ENCODE measurements at places on chromosomes 16 and 17.
A peak's percentile ranks its signal among the peaks of the same experiment; 100 is the strongest.

GRCh38 chr17:81094509-81095382, 59.8 kb downstream of the BAIAP2 start:
- peak; percentile 55 for DNase-seq

- no peak for DNase-seq
These were observed 80.7 kb downstream of the USP32 start for GRCh38 chr17:60311186-60311585.

- no peak for DNase-seq
These were observed 215.1 kb downstream of the PRKCA start for GRCh38 chr17:66517336-66518009.

DNA sequence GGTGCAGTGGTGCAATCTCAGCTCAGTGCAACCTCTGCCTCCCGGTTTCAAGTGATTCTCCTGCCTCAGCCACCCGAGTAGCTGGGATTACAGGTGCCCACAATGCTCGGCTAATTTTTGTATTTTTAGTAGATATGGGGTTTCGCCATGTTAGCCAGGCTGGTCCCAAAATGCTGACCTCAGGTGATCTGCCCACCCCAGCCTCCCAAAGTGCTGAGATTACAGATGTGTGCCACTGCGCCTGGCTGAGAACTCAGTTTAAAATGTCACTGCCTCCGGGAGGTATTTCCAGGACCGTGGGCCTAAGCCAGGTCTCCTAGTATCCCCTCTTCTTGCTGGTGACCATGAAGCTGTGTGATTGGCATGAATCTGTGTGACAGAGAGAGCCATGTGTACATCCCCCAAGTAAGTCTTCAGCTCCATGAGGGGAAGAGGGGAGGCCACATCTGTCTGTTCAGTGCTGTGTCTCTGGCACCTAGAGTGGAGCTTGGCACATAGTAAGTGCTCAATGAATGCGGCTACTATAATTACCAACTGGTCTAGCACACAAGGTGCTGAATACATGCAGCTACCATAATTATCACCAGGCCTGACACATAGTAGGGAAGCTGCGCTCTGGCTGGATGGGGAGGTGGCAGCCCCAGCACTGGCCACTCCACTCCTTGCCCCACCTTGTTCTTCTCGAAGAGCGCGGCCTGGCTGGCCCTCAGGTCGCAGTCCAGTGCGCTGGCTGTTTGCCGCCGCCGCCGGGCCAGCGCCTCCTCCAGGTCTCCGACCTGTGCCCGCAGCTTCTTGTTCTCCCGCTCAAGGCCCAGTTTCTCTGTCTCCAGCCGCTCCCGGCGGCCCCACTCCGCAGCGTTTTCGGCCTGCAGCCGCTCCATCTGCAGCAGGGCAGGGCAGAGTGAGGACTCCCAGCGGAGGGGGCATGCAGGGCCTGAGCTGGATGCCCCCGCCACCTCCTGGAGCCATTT, 18.7 kb downstream of the CCDC102A start:
- no peak for DNase-seq

- DNase-seq = no peak
These were observed 12.1 kb upstream of the EDC4 start for GRCh38 chr16:67860589-67861398.

DNA sequence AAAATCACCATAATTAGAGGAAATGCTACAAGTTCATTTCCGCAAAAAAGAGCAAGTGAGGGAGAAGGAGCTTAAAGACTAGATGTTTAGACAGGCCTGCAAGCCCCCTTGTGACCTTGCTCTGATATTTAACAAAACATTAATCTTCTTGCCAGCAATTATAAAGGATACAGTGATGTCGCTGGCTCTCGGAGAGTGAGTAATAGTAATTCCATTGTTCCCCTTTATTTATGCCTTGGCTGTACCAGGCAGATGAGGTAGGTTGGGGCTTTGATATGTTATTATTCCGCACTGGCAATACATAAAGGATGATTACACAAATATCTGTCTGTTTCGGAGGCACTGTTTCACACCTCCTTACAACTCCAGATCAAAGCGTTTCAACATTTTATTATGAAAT, 204.8 kb upstream of the SALL1 start:
- no peak for DNase-seq

DNA sequence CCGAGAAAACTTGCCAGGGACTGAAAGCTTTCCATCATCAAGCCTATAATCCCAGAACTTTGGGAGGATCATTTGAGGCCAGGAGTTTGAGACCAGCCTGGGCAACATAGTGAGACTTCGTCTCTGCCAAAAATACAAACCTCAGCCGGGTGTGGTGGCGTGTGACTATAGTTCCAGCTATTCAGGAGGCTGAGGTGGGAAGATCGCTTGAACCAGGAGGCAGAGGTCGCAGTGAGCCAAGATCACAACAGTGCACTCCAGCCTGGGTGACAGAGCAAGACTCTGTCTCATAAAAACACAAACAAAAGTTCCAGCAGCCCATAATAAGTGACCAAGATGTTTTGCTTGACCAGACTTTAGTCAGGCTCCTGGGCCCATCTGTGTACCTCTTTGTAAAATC, 1.9 kb downstream of the MEAK7 start:
- no peak for DNase-seq

- no peak for DNase-seq
These were observed 159.5 kb upstream of the RPL38 start for GRCh38 chr17:74043976-74044375.

DNA sequence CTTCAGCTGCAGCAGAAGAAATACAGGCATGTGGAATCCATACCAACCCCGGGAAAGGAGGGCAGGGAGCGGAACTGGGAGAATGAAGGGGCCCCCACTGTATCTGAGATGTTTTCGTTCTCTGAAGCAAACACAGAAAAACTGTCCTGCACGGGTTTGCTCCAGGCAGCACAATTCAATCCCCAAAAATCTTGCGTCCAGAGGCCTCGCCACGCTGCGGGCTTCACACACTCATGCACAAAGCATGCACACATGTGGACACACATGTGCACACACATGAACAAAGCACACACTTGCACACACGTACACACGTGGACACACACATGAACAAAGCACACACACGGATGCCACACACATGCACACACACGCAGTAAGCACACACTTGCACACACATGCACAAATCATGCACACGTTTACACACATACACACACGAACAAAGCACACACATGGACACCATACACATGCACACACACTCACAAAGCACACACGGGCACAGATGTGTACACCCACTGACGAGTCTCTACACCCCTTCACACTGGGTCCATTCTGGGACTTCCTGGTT, 27.3 kb downstream of the COX4I1 start:
- DNase-seq = no peak

- no peak for DNase-seq
These were observed 7.0 kb downstream of the DHX40 start for GRCh38 chr17:59572301-59572924.

DNA sequence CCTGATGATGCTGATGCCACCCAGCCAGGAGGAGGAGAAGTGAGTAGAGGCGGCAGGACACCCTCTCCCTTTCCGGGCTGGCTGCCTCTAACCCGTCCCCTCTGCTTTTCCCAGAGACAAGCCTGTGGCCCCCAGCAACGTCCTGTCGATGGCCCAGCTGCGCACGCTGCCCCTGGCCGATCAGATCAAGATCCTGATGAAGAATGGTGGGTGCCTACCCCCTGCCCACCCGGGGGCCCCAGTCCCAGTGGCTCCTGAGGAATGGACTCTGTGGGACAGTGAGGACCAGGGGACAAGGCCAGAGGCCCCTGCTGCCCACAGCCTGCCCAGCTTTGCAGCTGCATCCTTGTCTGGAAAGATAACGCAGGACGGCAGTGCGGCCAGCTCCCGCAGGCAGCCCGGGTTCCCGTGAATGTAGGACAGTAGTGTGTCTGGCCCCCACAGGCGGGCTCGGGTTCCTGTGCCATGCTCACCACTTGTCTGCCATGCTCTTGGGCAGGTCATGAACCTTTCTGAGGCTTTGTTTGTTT, 19.9 kb downstream of the POLR3E start:
- no peak for DNase-seq

GRCh38 chr17:46033392-46033791, 34.3 kb downstream of the STH start:
- no peak for DNase-seq

DNA sequence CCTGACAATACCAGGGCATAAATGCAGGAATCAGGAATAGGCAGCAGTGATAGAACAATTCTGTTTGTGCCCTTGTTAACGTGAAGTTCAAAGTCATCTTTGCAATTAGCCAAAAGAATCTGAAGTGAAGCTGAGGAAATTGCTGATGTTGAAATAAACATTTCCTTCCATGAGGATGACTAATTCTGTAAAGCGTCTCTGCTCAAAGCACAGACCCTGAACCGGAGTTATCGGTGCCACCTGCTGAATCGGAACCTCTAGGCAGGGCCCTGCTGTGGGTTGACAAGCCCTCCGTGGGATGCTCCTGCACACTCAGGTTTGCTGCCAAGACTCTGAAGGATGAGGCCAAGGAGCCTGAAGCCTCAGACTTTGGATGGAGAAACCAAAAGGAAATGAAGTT, 37.0 kb upstream of the CDH1 start:
- no peak for DNase-seq

- DNase-seq = no peak
These were observed 69.0 kb downstream of the PLXDC1 start for GRCh38 chr17:39082482-39082881.

- no peak for DNase-seq
These were observed 6.2 kb upstream of the CPSF4L start for GRCh38 chr17:73267648-73268537.

DNA sequence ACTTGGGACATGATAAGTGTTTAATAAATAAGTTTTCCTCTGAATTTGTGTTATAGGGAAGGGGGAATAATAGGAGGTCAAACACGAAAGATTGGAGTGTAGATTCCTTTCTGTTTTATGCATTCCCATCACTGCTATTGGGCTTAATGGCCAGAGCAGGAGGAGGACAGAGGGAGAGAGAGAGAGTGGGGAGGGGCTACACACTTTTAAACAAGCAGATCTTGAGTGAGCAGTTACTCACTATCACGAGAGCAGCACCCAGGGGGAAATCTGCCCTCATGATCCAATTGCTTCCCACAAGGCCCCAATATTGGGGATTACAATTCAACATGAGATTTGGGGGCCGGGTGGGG, 505.0 kb downstream of the GRIN2A start:
- no peak for DNase-seq

GRCh38 chr17:11583306-11583992, 14.8 kb upstream of the DNAH9 start:
- DNase-seq = no peak

DNA sequence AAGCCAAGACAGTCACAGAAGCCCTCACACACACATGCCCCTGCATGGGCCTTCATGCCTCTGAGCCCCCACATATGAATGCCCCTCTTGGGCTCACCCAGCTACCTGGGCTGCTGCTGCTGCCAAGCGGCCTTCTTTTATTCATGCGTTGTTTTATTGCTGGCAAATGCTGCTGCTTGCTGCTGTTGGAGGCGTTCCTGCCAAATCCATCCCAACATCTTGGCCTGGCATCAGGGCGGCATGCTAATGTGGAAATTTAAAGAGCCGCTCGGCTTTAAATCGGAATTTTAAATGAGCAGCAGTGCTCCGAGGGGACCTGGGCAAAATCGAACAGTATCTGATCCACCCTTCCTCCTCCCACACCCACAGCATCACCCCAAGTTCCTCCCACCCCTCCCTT, 39.0 kb downstream of the NEUROD2 start:
- DNase-seq = no peak

- no peak for DNase-seq
These were observed 6.0 kb upstream of the BHLHA9 start for GRCh38 chr17:1264196-1264595.

GRCh38 chr17:15648386-15648785, 28.9 kb upstream of the FBXW10B start:
- DNase-seq = no peak

DNA sequence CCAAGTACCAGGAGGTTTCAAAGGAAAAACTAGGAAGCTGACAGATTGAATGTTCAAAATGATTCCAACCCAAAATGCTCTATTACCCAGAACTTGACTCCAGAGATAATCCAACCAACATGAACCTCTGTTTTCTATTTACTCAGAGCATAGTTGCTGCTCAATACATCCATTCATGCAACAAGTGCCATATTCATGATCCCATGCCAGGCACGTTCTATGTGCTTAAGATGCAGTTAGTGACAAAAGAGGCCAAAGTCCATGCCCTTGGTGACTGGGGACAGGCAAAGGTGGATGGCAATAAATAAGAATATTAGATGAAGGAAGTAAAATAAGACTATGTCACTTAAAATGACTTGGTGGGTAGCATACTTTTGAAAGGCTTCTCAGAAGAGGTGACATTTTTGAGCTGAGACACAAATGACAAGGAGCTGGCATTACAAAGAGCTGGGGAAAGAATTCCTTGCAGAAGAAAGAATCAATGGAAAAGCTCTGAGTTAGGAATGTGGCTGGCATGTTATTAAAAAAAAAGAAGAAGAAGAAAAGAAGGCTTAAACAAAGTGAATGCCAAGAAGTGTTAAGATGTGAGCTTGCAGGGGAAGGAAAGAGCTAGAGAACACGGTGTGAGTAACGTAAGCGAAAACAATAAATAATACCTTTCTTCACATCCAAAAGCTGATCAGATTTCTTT, 34.5 kb downstream of the TOX3 start:
- no peak for DNase-seq

All from naive thymus-derived CD4-positive, alpha-beta T cell (primary cell).